Jurkat, Clone E6-1 (cell line): ENCODE measurements at places on chromosomes 5 and 9.

- DNase-seq: no peak
These were observed 54.5 kb upstream of the HNRNPA0 start for GRCh38 chr5:137808503-137809135.

- DNase-seq: no peak
These were observed 15.3 kb upstream of the RPL26L1 start for GRCh38 chr5:172943906-172944305.

- no peak for DNase-seq
These were observed 244.5 kb downstream of the EFNA5 start for GRCh38 chr5:107426209-107426608.

DNA sequence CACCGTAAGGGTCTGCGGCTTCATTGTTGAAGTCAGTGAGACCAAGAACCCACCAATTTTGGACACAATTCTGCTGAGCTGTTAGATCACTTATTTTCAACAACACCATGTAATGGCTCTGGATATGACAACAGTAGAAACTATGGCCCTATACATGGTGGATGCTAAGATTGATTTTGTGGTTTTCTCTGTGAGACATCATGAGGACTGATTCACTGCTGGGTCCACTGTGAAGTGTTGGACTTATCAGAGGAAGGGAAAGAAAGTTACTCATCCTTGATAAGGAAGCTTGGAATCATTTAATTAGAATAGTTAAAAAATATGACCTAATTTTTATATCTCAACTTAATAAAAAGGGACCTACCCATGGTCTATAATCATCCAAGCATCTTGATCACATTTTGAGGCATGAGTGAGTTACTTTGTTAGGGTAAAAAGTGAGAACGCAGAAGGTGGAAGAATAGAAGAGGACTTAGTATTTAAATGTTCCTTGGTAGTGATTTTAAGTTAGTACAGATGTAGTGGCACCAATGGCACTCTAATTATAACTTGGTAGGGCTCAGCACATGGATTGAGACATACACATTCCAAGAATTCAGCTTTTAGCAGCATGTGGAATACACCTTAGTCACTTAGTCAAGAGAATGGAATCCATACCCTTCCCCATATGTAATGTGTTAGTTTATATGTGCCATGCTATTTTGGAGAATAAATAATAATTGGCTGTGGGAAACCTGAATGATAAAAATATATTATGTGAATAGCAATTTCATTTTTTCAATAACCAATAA is 123.5 kb upstream of the CD180 start:
- DNase-seq: no peak
